Activated T-cell treated with anti-CD3 and anti-CD28 coated beads, Interleukin-2, amount 50 U/mL, for 72 hours (primary cell): ENCODE measurements at places on chromosomes 4 and X.

GRCh38 chr4:138561906-138562305 lies 319.8 kb upstream of the SLC7A11 start:
- DNase-seq, result no peak

DNA sequence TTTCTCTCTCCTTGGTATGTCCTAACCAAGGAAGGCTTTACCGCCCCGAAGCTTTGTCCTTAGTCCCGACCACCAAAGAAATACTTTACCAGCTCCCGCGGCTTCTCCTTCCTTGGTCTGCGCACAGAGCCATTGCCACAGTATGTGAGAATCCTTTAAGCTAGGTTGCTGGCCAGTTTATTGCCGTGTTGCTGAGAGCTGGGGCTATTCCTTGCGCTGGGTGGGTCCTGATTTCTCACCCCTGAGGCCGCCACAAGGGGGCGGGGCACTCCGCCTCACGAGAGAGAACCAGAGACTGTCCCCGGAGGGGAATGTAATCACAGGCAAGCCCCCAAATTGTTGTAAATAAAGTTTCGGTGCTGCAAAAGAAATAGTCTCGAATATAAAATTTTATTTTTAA lies 331.0 kb upstream of the PCDH10 start:
- DNase-seq, result no peak

- DNase-seq, result no peak
Observed at GRCh38 chr4:98686847-98687246, 28.4 kb upstream of the TSPAN5 start.

- no peak for DNase-seq
Observed at GRCh38 chr4:151955721-151956380, 195.0 kb upstream of the GATB start.

DNA sequence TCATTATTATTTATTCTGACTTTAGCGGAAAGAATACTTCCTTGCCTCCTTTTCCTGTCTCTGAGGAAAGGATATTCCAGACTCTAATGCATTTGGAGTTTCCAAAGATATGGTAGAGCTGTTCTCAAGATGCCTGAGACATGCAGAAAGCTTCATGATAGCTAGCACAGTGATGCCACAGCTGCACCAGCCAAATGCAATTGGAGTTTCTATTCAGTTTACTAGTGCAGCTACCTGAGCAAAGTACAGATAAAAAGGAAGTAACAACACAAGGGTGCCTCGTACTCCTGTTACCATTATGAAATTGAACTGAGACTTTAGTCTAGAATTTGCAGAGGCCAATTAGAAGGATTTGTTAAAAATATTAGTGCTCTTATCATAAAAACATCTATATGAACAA lies 57.5 kb upstream of the PARM1 start:
- DNase-seq, result no peak

GRCh38 chrX:65607070-65607742 lies 60.2 kb upstream of the MSN start:
- peak; percentile 41 for DNase-seq

DNA sequence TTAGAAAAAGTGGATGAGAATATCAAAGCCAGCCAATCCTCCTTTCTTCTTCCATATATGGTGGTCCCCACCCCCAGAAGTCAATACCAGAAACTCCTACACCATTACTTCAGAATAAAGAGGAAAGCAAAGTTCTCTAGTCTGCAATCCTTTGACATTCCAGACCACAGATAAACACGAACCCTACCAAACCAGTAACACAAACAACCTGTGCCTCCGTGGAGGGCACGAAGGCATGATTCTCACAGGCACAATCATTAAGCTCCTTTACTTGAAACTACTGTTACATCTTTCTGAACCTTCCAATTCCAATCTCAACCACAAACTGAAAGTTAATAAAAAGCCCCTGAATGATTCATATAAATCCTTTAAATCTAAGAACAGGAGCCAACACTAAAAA lies 16.3 kb downstream of the MAML3 start:
- DNase-seq, result no peak

DNA sequence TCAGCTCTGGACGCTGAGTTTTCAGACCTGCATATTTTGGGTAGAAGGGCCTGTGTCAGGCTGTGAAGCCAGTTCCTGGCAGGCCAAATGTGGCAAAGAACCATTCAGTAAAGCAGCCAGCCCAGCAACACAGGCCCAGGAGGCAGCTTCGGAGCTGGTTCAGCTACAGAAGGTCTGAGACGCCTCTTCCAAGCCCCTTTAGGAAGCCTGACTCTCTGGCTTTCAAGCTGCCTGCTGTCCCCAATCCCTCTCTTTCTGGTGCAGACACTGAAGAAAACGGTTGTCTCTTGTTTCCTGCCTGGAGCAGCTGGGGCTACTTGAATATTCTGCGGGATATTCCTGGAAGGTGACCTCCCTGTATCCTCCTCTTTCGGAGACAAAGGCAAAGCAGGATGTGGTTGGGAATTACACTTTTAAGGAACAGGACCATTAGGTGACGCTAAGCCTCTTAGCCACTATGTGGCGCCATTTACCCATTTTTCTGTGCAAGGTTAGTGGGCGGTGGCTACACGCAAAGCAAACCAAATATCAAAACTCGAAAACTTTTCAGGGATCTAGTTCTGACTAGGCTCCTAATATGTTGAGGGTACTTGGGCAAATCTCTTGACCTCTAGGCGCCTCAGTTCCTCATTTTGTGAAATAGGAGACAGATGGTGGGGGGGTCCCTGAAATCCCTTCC lies 47.2 kb upstream of the LAS1L start:
- peak; percentile 57 for DNase-seq

DNA sequence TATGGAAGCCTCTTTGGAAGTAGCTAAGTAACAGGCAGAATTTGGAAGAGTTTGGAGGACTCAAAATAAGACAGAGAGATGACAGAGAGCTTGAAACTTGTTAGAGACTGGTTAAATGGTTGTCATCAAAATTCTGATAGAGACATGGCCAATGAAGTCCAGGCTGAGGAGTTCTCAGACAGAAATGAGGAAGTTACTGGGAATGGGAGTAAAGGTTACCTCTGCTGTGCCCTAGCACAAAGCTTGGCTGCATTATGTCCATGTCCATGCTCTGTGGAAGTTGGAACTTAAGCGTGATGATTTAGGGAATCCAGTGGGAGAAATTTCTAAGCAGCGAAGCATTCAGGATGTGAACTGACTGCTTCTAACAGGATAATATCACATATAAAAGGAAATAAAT lies 146.2 kb upstream of the NDST4 start:
- DNase-seq, result no peak

GRCh38 chr4:34422472-34423175 lies 1821.7 kb downstream of the ARAP2 start:
- DNase-seq, result no peak

DNA sequence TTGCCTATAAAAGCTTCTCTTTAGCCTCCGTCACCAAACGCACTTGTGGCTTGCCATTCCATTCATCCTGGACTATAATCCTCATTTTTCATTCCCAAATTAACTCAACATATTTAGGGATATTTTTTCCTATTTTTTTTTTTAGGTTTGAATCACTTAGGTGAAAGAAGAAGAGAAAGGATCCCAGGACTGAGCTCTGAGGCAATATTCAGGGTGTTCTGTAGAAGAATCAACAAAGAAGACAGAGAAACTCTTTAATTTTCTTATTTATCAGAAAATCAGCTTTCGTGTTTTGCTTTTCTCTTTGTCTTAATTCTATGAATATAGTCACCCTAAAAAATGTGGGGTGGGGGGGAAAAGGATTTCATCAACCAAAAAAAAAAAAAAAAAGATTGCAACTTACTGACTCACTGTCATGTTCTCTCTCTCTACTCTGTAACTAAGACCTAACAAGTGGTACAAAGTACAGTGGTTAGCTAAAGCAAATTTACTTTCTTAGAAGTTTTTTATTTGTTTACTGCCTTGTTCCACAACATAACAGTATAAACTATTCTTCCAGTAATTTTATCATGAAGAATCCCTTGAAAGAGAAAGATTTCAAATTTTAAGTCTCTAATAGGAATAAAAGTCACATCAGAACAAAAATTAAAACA lies 272.0 kb downstream of the DHX15 start:
- DNase-seq, result no peak

DNA sequence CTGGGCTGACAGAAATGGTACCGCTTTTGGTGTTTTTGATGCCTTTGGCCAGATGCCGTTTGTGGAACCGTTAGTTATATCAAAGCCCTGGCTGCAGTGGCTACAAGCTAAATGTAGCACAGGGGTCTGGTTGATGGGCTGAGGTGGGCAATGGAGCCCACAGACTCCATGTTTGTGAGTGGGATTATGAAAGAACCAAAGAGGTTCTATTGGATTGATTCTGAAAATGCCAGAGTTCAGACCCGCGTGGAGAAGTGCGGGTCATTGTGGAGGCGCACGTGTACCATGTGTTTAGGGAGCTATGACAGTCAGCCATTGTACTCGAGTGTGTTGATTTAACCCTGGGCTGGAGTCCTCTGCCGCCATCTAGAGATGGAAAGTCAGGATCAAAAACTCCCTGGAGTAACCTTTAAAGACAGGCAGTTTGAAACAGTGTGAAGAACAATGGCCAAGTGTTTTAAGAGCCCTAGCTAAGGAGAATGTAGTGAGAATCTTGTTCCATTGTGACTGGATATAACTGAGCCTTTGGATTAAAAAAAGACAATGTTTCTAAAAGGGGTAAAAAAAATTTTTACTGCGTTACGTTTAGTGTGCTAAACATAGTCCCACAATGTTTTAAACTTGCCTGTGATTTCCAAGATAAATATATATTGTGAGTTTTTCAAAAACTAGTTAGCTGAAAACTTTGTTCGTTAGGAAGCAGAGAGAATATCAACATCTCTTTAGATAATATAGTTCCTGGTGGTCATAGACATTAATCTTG lies 12.7 kb downstream of the ART3 start:
- peak; percentile 3 for DNase-seq

DNA sequence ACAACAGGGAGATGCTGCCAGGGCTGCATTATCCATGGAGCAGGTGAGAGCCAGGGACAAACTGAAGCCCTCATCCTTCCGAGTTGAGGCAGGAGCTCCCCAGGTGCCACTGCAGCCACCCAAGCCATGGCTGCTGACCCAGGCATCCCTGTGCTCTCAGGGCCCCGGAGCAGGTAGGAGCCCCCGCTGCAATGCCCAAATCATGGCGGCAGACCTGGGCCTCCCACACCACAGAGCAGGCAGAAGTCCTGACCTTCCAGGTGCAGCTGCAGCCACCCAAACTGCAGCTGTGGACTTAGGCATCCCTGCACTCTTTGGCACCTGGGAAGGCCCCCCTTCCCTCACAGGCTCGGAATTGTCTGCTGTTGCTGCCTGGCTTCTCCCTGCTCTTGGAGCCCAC lies 443.6 kb downstream of the ARAP2 start:
- DNase-seq, result no peak

GRCh38 chrX:103101299-103102042 lies 8.5 kb upstream of the NXF3 start:
- no peak for DNase-seq

DNA sequence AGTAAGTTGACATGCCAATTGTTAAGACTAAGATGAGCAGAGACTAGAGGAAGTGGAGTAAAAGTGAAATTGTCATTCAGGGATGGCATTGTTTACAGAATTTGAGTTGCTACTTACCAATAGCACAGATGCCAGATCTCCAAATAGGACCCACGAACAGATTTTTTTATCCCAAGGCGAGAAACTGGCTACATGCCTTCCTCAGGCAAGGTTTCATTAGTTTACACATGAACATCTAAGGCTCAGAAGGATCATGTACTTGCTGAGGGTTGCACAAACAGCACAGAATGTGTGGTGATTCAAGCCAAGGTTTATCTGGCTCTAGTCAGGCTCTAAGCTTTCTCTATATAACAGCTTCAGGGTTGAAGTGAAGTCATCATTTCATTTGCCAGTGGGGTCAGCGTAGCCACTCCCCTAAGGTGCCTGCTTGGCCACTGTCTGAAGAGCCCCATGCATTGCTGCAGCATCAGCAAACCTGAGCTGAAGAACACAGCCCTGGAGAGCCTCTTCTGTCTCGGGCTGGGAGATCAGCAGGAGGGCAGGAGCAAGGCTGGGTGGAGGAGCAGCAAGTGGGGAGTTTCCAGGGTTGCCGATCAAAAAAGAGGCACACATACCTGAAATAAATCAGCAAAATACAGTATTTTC lies 193.0 kb upstream of the LCORL start:
- DNase-seq, result no peak

DNA sequence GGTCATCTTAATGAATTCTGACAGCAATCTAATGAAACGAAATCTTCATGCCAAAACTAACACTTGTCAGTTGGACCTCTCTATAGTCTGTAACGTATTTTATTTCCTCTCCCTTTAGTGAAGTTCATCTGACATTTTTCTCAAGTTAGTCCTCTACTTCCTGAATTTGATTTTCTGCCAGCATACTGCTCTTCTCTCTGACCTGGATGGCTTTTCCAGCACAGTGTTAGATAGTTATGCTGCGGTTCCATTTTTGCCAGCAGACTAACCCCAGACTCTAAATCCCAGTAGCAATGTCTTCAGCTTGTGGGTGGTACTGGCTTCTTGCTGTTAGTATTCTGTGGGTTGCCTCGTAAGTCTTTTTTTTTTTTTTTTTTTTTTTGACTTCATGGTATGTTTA lies 146.7 kb upstream of the VEGFC start:
- no peak for DNase-seq
